Testis (tissue), 5 donors: ENCODE measurements at places on chromosomes 1 and 21. TPM values are rescaled to one million over a fixed set of nuclear protein-coding genes. Genes with fewer than 3 reads are reported as not detected.

Gene ACTA1
- total RNA-seq: 1.2 TPM

Gene GUCA2B
- total RNA-seq: not detected

Gene TTLL10
- total RNA-seq: 58.0 TPM

Gene PDC
- total RNA-seq: 0.39 TPM

Gene TMEM200B
- 41.3 TPM for total RNA-seq

Gene S100A1
- 24.0 TPM for total RNA-seq

Gene OR4F16
- 4.3 TPM for total RNA-seq

Gene C1orf232
- not detected for total RNA-seq

Gene RBP7
- 7.7 TPM for total RNA-seq

Gene LCE1D
- total RNA-seq: not detected

Gene SPATA21
- 6.0 TPM for total RNA-seq

Gene ARHGEF10L
- total RNA-seq: 18.4 TPM

Gene ISG15
- 22.8 TPM for total RNA-seq
